ENCODE measurements at places on chromosomes 3 and 15.

GRCh38 chr3:13570391-13571194 lies 21.7 kb downstream of the FBLN2 start:
- no peak for DNase-seq

- DNase-seq: no peak
Measured at GRCh38 chr3:157551961-157552360, 48.7 kb upstream of the VEPH1 start.

DNA sequence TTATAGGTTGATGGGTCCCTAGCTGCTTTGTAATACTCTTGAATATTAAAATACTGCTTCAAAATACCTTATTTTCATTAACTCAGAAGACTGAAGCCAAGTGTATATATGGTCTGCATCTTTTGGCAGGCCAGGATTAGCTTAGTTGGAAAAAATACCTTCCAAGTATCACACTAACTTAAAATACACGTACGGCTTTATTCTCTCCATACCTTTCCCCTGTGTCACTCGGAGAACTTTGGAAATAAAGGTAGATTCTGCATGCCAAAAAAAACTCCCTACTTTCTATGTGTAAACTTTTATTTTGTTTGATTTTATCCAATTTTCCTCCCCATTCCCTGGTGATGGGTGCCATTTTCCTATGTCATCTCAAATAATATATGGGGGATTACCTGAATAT lies 422.3 kb upstream of the MDFIC2 start:
- DNase-seq: no peak

DNA sequence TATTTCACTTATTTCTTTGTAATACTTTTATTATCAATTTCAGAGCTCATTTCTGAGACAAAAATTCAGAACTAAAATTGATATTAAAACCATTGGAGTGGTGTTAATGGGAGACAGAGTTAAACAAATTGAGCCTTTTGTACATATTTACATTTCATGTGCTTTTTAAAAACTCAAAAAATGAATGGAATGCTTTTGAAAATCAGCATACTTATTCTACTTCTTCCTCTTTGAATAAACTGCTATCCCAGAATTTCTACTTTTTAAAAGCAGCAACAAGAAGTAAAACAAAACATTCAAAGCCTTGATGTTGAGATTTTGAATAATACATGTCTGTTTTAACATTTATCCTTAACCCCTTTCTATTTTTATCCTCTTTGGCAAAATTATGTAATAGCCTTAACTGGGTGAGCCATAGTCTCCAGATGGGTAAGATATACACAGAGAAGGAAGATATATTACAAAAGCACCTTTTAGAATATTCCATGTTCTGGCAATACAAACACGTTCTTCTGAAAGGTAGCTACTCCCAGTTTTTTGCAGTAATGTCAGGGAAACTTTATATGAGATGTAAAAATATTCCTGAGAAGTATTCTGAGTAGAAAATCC lies 123.6 kb downstream of the MBNL1 start:
- DNase-seq: no peak

DNA sequence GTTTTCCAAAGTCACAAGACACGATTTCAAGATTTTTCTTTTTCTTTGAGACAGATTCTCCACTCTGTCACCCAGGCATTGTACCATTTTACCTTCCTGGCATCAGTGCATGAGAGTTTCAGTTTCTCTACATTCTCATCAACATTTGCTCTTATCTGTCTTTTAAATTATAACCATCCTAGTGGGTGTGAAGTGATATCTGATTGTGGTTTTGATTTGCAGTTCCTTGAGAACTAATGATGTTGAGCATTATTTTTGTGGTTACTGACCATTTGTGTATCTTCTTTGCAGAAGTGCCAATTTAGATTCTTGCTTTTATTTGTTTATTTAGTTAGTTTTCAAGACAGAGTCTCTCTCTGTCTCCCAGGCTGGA lies 41.2 kb downstream of the ADIPOQ start:
- DNase-seq: no peak

DNA sequence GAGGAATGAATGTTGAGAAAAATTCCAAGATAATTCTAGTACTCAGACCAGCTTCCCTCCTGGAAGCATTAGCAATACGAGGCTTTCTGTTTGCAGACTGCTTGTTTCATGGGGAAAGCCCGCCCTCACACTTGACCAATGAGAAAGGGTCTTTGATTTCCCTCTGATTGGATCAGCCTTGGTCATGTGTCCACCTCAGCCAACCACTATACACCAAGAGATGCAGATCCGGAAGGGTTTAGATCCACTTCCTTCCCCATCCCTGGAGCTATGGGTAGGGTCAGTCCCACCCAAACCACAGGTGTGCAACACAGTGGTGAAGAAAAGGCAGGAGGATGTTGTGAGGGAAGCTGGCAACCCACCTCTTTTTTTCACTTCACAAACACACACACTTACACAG lies 154.7 kb downstream of the SV2B start:
- no peak for DNase-seq

GRCh38 chr15:69606921-69607500 lies 154.4 kb downstream of the RPLP1 start:
- peak; percentile 56 for DNase-seq

DNA sequence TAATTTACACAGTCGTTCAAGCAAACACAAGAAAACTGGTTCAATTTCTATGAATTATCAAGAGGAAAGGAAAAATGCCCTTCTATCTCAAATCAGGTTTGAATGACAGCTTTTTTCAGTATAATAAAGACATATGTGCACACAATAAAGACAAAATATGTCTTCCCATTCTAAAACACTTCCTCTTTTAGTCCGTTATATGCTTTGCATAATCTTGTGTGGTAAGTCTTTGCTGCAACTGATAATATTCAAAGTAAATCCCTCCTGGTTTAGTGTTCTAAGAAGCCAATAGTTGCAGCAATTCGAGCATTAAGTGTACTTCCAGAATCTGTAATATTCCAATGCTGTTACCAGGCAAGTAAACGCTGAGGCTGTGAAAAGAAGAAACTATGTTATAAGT lies 43.7 kb upstream of the MAPKBP1 start:
- DNase-seq: peak; percentile 18

GRCh38 chr3:188573956-188574355 lies 420.0 kb downstream of the LPP start:
- no peak for DNase-seq

- DNase-seq: no peak
Measured at GRCh38 chr15:96322536-96323318, 7.8 kb upstream of the NR2F2 start.

DNA sequence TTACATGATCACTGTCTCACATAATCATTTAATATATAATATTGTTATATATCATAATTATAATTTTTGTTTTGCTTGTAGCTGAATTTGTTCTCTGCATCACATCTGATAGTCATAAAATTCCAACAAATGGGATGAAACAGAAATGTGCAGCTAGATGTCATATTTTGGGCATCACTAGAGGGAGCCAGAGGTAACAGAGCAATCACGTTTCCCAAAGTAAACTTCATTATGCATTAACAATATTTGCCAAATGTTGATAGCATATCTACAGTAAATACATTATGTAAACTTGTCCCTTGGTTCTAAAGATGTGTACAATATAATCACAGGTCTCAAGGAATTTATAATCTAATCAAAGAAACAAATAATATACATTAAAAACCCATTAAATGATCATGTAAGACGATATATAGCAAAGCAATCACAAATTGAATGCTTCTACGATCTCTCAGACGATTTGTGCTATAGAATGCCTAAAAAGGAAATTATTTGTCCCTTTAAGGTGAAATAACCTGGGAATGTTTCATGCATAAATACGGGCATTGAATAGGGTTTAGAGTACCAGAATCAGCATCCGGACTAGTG lies 234.2 kb upstream of the MCTP2 start:
- DNase-seq: no peak

DNA sequence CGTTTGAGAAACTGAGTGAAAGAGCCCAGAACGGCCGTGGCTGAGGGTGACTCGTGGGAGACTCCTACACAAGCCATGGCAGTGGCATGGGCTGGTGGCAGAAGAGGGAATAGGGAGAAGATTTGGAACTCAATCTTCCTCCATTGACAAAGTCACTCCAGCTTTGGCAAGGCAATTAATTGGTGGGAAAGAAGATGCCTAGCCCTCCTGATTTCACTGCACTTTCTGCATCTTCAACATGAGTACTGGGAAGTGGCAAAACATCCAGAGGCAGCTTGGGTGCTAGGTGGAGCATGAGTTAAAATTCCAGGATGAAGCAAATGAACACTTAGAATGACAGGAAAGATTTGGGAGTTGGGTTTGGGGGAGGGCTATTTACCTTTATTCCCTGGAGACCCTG lies 1.4 kb upstream of the TGFBR2 start:
- no peak for DNase-seq

DNA sequence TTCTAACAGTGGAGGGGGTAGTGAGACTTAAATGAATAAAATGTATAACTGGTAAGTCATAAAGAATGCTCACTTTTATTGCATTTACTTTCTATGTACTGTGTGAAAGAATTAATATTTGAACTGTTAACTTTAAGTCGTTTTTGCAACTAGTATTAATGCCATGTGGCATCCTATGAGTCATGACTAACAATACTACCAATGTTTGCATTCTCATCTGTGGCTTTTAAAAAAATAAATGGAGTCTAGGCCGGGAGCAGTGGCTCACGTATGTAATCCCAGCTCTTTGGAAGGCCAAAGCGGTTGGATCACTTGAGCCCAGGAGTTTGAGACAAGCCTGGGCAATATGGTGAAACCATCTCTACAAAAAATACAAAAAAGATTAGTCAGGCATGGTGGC lies 5.2 kb downstream of the C3orf49 start:
- DNase-seq: no peak

GRCh38 chr15:28967990-28968389 lies 82.2 kb downstream of the APBA2 start:
- DNase-seq: no peak

GRCh38 chr3:33825111-33825510 lies 26.7 kb downstream of the PDCD6IP start:
- DNase-seq: no peak

DNA sequence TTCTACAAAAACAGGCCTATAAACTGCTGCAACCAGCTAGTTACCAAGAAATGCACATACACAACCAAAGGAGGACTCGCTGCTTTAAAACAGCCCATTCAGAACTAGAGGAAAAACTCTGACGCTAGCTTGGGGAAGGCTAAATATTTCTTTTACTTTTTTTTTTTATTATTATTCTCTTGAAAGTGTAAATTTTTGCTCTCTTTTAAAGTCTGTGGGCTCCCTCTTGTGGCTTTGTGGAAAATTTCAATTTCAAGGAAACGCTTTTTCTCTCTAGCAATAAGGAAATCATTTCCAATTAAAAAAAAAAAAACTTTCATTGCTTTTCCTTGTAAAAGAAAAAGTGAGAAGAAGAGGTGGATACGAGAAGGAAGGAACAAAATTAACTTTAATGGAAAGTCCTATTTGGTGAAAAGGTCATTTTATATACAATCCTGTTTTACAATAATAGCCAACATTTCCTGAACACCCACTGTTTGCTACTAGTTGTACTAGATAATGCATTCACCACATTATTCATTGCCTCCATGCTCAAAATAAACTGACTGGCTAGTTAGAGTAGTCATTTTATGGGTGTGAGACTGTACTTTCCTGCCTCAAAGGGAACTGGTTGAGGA lies 51.2 kb upstream of the SAMMSON start:
- DNase-seq: peak; percentile 1

- DNase-seq: peak; percentile 15
Measured at GRCh38 chr15:33013827-33014445, 180.6 kb downstream of the FMN1 start.

DNA sequence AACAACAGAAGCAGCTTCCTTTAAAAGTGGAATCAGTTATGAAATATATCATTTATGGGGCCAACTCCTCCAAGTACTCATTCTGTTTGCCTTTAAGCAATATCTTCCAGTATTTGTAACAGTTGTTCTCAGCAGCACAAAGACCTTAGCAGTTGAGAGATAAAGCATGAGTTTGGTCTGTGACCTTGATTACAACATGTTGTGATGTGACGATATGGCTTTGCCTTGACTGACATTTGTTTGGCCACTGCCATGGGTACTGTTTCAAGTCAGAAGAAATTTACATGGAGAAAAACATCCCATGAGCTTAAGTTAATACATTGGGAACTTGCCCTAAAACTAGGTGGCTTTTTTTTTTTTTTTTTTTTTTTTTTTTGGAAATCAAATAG lies 175.1 kb upstream of the KBTBD8 start:
- DNase-seq: no peak

DNA sequence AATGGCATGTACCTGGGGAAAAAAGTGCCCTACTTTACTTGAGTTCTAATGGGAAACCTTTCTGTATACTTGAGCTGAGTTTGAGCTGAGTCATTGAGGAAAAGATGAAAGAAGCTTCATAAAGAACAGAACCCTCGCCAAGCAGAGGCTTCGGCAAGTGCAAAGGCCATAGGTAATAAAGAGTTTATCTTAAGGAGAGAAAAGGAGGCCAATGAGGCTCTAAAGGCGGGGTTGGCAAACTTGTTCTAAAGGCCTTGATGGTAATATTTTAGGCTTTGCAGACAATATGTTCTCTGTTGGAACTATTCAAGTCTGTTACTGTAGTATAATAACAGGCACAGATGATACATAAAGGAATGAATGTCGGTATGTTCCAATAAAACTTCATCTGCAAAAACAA lies 17.6 kb upstream of the TRAT1 start:
- no peak for DNase-seq

GRCh38 chr15:60374628-60375081 lies 23.1 kb downstream of the ANXA2 start:
- no peak for DNase-seq

- no peak for DNase-seq
Measured at GRCh38 chr3:150059729-150060128, 89.0 kb upstream of the PFN2 start.

DNA sequence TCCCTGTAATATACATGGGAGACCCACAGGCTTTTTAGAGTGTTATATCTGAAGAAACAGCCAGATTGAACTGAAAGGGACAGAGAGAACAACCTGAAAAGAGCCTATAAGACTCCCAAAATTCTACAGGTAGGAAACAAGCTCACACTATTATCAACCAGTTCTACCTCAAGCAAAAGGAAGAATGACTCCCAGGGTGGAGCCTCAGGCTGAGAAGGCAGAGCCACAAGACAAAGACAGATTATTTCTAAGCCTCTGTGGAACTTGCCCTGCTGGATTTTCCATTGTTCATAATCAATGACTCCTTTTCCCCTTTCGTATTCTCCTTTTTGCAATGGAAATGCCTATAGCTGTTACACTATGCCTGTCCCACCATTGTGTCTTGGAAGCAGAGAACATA lies 95.1 kb upstream of the LMCD1 start:
- no peak for DNase-seq

DNA sequence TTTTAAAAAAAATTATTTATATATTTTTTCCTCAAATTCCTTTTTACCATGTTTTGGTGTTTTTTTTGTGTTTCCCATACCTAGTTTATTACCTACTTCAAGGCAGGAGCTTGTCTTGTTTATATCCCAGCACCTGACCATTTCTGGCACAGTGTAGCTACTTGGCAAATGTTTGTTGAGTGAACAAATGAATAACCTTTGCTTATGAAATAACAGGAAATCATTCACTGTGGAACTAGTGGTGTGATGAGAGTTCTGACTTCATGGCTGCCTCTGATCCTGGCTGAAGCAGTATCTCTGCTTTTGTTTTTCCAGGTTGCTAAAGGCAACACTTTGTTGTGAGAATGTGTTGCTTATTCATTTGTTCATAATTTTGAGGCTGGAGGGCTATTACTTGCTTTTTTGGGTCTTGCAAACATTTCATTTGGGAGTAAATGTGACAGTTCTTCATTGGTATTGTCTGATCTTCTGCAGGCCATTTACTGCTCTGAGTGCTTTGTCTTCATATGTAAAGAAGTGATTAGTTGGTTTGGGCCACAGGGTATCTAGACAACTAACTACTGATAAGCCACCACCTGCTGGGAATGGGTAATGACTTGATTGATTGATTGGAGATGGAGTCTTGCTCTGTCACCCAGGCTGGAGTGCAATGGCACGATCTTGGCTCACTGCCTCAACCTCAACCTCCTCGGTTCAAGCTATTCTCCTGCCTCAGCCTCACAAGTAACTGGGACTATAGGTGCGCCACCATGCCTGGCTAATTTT lies 5.7 kb downstream of the RAD54L2 start:
- DNase-seq: no peak
